ENCODE measurements at places on chromosomes 3 and 15.

- no peak for DNase-seq
These were observed 256.2 kb upstream of the MDFIC2 start for GRCh38 chr3:70568626-70569025.

DNA sequence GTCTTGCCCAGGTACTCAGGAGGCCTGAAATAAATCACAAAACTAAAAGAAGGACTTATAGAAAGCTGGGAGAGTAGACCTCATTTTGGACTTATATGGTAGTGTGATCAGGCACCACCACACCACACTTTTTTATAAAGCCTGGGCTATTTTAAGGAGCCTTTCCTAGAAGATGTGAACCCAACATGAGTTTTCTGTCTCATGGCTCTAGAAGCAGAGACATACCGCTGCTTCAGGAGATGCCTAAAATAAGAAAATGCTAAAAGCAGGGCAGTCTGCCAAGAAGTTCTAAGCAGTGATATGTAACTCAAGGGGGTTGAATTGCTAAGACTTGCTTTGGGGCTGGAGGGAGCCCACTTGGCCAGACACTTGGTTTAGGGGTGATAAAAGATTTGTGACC is 49.6 kb downstream of the SUMF1 start:
- DNase-seq = no peak

DNA sequence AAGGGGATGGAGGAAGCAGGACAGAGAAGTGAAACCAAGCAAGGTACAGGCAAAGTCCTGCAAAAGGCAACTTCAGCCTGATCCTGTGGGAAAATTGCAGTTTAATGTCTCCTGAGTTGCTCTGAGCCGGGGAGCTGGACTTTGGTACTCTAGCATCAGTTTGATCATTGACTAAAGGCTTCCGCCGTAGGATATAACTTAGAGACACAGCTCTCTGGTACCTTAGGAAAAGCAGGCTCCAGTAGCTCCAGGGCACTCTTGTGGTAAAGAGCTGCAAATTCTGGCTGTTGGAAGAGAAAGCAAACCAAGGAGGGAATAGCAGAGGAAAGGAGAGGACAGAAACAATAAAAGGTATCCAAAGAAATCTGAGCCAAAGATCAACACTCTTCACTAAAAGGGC is 521.1 kb downstream of the PLOD2 start:
- DNase-seq = no peak

DNA sequence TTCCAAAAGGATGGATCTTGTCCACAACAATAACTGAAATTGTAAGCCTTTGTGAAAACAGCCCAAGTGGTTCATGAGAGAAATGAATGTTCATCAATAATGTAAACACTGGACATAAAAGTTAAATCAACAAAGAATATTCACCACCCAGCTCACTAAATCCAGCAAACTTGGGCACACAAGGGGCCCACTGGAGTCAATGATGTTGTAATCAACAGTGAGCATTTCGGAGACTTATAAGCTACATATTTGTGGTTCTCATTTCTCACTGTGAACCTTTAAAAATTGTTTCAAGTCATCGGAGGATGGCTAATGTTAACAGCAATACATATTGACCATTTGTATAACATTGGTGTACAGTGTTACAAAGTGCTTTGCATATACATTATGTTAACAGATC is 63.1 kb downstream of the VGLL4 start:
- no peak for DNase-seq

GRCh38 chr3:157297328-157297915 is 137.5 kb upstream of the CCNL1 start:
- no peak for DNase-seq

GRCh38 chr3:142863010-142863817 is 25.7 kb downstream of the PCOLCE2 start:
- no peak for DNase-seq

GRCh38 chr3:66350601-66351000 is 129.8 kb downstream of the SLC25A26 start:
- no peak for DNase-seq

GRCh38 chr3:30619318-30619717 is 12.9 kb downstream of the TGFBR2 start:
- DNase-seq = no peak

GRCh38 chr15:27530994-27531393 is 560.0 kb downstream of the GABRG3 start:
- no peak for DNase-seq

DNA sequence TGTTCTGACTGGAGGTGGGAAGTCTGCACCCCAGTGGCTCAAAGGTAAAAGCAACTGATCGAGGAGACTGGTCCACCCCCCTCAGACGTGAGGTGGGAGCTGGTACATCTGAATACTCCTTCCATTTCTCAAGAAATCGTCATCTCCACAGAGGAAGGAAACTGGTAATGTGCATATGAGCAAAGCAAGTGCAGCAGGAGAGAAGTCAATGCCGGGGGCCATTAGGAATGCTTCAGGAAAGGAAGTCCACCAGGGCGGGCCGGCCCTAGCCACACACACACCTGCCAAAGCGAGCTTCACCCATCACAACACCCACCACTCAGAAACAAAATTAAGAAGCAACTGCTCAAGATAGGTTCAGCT is 8.5 kb downstream of the TBC1D2B start:
- no peak for DNase-seq

GRCh38 chr15:51732646-51733045 is 4.8 kb downstream of the LYSMD2 start:
- no peak for DNase-seq

GRCh38 chr15:58458076-58458475 is 26.3 kb downstream of the LIPC start:
- DNase-seq = no peak

GRCh38 chr15:75672646-75673425 is 25.1 kb downstream of the SNX33 start:
- no peak for DNase-seq

- DNase-seq = no peak
These were observed 478.4 kb upstream of the THBS1 start for GRCh38 chr15:39102431-39102830.

DNA sequence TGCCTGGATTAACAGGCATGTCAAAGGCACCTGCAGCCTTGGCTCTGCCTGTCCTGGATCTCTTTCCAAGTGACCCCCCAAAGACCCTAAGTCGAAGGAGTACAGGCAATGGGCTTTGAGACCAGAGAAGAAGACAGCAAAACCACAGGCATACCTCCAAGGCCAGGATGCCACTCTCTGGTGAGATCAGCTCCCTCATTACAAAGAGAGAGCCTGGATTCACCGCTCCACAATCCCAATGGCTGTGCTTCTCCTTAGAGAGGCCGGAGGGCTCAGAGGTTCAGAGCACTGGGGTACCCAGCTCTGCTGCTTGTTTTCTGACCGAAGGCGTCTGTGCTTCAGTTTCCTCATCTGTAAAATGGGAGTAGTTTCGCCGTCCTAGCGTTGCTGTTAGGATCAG is 154.6 kb upstream of the MEF2A start:
- no peak for DNase-seq

- no peak for DNase-seq
These were observed 374.6 kb upstream of the CFAP20DC start for GRCh38 chr3:59424268-59425010.

DNA sequence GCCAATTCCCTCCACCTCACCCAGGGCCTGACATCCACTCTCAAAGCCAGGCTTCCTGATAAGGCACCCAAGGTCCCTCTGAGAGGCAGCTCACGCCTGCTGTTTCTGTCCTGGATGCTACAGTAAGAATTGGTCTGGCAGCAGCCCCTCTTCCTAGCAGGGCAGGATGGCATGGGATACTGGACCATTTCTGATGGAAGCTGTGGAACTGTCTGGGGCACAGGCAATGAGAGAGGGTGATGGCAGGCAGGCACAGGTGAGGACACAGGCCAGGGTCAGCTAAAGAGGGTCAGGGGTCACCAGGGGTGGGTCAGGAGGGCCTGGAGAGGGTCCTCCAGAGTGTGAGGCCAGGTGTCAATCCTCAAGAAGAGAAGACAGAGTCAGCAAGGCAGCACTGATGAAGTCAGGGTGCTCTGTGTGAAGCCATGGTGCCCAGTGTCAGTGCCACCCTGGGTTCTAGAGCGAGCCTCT is 41.9 kb upstream of the SLC41A3 start:
- no peak for DNase-seq

GRCh38 chr3:133014325-133014724 is 23.9 kb upstream of the TMEM108 start:
- no peak for DNase-seq

GRCh38 chr15:36415643-36416042 is 163.8 kb upstream of the CDIN1 start:
- DNase-seq = no peak

- DNase-seq = no peak
These were observed 44.1 kb upstream of the TFG start for GRCh38 chr3:100665230-100665629.

GRCh38 chr3:89262309-89262929 is 155.0 kb downstream of the EPHA3 start:
- DNase-seq = no peak

DNA sequence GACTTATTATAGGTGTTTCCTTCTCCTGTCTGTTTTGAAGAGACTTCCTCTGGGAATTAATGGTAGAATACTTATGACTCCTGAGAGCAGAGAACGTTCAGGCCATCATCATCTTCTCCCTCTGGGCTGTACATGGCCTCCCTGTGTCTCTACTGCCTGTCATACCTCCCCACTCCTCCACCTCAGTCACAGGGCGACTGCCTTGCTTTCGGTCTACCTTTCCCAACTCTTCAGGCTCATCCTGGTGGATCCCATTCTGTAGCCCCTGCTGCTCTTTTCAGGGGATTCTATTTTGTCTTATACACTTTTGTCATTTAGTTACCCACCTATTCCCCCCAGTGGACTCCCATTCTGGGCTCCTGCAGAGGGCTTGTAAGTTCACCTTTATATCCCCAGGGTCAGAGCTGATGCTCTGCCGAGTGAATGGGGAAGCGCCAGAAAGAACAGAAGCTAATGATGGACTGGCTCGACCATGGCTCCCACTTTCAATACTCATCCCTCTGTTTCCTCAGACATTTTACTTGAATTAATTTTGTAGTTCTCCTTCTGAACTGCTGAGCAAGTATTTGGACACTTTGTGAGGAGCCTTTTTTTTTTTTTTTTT is 28.6 kb downstream of the FNDC3B start:
- DNase-seq = no peak

DNA sequence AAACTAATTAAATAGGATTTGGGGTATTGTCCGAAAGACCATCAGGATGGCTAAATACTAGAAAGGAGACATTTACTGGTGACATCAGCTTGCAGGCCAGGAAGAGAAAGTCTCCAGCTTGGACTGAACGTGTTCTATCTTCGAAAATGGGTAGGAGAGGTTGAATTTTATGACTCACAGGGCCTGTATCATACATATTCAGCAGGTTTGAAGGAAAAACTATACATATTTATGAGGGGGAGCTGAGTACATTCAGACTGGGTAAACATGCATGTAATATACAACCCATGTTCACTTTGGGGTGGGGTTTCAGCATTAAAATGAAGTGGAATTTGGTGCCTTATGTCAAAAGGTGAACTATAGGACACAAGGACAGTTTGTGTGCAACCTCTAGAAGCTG is 129.3 kb upstream of the CRBN start:
- no peak for DNase-seq

DNA sequence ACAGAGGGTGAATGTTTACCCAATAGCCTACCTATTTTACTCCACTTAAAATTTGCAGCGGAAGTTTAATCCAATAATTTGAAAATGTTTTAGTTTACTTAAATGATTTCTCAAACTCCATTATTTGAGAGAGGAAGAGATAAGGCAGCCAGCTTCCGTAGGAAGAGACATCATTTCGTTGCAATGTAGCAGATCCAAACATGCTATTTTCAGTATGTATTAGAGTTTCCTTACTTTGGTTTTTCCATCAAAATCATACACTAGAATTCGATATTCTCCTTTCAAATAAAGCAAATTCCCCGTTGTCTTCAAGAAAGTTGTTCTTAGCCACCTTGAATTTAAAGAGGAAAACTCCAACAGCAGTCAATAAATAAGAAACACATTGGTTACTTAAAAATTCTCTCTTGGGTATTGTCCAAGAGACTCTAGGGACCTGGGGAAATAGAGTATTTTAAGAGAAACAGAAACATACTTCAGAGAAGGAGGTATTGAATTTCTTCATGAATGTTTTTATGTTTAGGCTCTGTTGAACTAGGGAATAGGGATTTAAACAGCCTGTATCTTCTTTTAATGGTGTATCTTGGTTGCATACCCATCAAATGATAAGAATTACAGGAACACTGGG is 324.5 kb upstream of the GBE1 start:
- DNase-seq = no peak

- DNase-seq = no peak
These were observed 732.4 kb downstream of the CADM2 start for GRCh38 chr3:85691196-85691595.

DNA sequence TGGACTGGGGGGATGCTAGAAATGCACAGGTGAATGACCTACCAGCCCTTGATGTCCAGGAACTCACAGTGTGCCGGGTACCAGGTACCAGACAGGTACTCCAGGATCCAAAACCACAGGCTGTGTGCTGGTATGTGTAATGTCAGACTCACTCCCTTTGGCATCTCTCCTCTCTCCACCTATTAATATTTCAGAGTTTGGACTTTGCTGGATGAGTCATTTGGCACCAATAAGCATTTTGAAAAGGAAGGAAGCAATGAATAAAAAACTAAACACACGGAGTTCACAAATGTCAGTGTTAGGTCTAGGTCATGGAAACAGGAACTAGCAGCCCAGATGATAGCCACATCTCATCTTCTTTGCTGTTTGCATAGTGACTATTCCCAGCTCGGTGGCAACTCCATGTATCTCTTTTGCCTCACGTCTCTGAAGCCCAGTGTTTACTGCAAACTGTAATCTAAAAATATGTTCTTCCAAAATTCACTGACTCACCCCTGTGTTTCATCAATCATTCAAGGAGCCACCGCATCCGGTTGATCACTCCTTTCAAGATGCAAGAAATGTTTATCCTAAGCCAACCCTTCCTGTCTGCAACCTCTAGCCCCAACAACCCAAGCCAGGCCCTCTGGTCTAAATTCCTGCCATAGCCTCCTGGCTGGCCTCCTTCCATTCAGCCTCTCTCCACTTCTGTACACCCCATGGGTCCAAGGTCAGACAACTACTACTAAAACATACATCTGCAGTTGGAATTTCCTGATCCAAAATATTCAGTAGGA is 8.4 kb downstream of the ITGB5 start:
- no peak for DNase-seq

- DNase-seq = no peak
These were observed 128.7 kb downstream of the PGPEP1L start for GRCh38 chr15:98878862-98879261.

DNA sequence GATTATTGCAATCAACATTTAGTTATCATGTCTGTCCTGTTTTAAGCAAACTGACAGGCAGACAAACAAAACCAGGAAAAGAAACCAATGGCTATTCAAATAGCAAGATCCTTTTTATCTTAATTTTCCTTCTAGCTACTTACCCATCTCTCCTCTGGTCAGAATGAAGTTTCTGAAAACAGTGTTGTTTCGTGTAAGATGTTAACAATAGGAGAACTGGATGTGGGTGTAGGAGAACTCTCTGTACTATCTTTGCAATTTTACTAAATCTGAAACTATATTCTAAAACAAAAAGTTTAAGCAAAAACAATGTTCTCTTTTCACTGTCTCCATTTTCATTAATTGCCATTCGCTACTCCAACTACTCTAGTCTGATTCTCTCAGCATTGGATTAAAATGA is 726.4 kb downstream of the ZNF385D start:
- DNase-seq = no peak

GRCh38 chr3:34858067-34858660 is 781.2 kb upstream of the ARPP21 start:
- DNase-seq = no peak

- DNase-seq = no peak
These were observed 481.2 kb downstream of the OTOL1 start for GRCh38 chr3:161977850-161978249.

GRCh38 chr3:53642211-53642610 is 147.8 kb downstream of the CACNA1D start:
- no peak for DNase-seq

Data from progenitor cell of endocrine pancreas (in vitro differentiated cells).